ENCODE measurements at places on chromosomes 16 and 17. TPM values are rescaled to one million over a fixed set of nuclear protein-coding genes. Genes with fewer than 3 reads are reported as not detected.

DNA sequence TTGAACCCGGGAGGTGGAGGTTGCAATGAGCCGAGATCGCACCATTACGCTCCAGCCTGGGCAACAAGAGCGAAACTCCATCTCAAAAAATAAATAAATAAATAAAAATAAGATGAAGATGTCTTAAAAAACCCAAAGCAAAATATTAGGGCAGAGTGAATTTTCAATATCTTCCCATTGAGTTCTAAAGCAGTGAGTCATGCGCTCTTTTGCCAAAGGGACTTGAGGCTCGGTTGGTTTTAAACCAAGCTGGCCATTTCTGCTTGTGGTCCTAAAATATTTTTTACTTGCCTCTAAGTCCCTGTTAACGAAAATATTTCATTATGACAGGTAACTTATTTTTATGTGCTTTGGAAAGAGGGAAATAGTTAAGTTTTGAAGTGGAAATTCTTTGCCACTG is 4.7 kb downstream of the PAFAH1B1 start:
- H3K36me3 ChIP-seq = no peaks in the 10 kb centered on the region
- peaks cover 80% of the 10 kb centered on the region for H3K4me1 ChIP-seq
- peak overlapping the region; percentile 12 for H3K27ac ChIP-seq
- DNase-seq = no peak
- H3K4me3 ChIP-seq = no peak overlapping the region

DNA sequence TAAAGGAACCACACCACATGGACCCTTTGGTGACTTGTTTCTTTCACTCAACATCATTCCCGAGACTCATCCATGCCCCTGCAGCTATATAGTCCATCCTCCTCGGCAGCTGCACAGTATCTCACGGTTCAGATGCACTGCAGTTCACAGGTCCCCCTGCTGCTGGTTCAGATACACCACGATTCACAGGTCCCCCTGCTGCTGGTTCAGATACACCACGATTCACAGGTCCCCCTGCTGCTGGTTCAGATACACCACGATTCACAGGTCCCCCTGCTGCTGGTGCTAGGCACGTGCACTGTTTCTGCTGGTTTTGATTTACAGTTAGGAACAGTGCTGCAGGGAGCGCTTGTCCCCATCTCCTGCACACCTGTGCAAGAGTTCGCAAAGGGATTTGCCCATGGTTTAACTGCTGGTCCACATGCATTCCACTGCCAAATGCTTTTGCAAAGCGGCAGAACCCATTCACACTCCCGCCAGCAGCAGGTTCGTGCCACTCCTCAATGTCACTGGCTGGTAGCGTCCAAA is 3.8 kb downstream of the HSDL1 start:
- H3K4me1 ChIP-seq = peaks cover 25% of the 10 kb centered on the region
- no peak overlapping the region for H3K4me3 ChIP-seq
- H3K27ac ChIP-seq = no peak overlapping the region
- no peak for DNase-seq
- H3K27me3 ChIP-seq = no peaks in the 10 kb centered on the region

GRCh38 chr16:24255456-24256371 is at the start of gene CACNG3:
Gene CACNG3 (plus strand): TSS chr16:24256335. CDS start chr16:24256755, 420 bp downstream.
- H3K4me3 ChIP-seq = no peak within 1 kb of the TSS
- DNase-seq = no peak
- H3K36me3 ChIP-seq = no peaks in the 10 kb centered on the region
- no peak within 1 kb of the TSS for H3K27ac ChIP-seq
- H3K27me3 ChIP-seq = peaks cover 5% of the 10 kb centered on the region
- no peaks in the 10 kb centered on the region for H3K4me1 ChIP-seq

- peaks cover 18% of the 10 kb centered on the region for H3K4me1 ChIP-seq
- DNase-seq = no peak
- no peaks in the 10 kb centered on the region for H3K36me3 ChIP-seq
- no peak overlapping the region for H3K27ac ChIP-seq
Observed at GRCh38 chr17:1153795-1154546, 25.8 kb downstream of the ABR start.

DNA sequence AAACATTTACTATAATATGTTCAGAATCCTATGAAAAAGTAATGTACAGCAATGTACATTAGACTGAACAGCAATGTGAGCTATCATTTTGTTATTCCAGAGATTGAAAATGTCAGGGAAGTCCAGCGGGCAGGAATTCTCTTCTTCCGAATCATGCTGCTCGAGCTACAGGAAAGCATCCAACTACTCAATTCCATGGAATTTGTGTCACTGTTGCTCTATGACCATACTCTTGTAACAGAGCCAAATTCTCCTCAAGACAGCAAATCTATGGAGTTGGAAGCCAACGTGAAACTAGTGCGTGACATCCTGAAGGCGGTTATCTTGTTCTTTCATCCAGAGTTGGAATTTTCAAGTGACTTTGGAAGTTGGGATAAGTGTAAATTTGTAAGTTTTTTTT is 24.8 kb upstream of the NSRP1 start:
- H3K4me3 ChIP-seq = no peak overlapping the region
- H3K36me3 ChIP-seq = no peaks in the 10 kb centered on the region
- no peaks in the 10 kb centered on the region for H3K27me3 ChIP-seq

DNA sequence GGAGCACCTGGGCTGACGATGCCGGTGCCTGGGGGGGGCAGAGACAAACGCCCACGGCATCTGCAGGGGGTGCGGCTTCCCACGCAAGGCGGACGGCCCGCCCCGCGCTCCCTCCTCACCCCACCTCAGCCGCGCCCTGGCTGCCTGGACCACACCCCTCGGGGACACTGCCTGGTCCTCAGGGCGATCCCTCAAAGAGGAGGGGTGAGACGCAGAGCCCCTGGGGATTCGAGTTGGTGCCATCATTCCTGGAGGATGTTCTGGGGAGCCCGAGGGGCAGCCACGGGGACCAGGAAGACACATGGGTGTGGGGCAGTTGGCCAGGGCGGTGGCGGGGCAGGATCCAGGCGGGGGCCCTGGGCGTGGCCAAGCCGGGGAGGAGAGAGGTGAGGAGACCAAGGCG is 3.9 kb downstream of the IGFALS start:
- H3K27me3 ChIP-seq = no peaks in the 10 kb centered on the region
- no peaks in the 10 kb centered on the region for H3K36me3 ChIP-seq
- no peak for DNase-seq
- no peak overlapping the region for H3K4me3 ChIP-seq
- peaks cover 24% of the 10 kb centered on the region for H3K4me1 ChIP-seq

DNA sequence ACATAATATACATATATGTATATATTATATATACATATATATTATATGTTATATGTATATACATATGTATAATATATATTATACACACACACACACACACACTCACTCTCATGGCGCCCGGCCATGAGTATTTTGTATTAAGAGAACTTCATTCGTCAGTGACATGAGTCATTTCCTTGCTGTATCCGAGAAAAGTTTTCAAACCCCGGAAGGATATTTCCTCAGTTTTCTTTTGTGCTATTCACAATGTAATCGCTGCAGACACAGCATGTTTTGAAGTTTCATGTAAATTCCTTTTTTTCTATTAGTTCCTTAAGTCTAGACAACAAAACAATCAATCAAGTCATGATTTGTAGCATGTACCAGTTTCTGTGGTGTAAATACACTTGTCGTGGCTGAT is 33.3 kb downstream of the OR1D5 start:
- DNase-seq = no peak
- no peaks in the 10 kb centered on the region for H3K4me1 ChIP-seq
- no peaks in the 10 kb centered on the region for H3K36me3 ChIP-seq
- no peak overlapping the region for H3K4me3 ChIP-seq
- H3K27me3 ChIP-seq = no peaks in the 10 kb centered on the region
- no peak overlapping the region for H3K27ac ChIP-seq

DNA sequence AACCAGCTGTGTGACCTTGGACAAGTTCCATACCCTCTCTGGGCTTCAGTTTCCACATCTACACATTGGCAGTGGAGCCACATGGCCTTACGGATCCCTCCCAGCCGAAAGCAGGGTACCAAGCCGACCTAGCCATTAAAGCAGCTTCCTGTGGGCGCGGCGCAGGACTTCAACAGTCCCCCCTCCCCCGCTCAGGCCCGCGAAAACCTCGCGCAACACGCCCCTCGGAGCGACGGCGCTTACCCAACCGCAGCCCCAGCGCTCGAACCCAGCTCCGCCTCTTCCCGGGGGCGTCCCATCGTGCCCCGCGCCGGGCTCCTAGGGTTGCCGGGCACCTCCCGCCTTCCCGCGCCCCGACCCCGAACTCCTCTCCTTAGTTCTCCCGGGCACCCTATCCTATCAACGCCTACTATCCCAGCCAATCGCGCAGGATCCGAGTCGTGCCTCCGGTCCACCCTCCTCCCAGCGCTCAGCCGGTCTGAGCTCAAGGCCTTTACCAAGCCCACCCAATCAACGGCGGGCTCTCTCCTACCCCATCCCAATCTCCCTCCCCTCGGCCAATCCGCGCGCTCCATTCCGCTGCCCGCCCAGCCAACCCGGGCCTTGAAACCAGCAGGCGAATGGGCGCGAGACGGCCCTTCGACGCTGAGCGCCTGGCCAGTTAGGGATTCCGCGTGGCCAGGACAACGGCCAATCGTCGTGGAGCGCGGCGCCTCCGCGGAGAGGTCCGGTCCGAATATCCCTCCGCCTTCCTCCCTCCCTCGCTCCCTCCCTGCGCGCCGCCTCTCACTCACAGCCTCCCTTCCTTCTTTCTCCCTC is at the start of gene KPNB1:
Gene KPNB1 (plus strand): TSS at position 767 of the 819 bp plus-strand sequence. CDS start 326 bp downstream, outside the sequence.
- H3K27ac ChIP-seq = peak within 1 kb of the TSS; percentile 94
- no peaks in the 10 kb centered on the region for H3K36me3 ChIP-seq
- no peaks in the 10 kb centered on the region for H3K27me3 ChIP-seq
- DNase-seq = peak; percentile 100

GRCh38 chr17:73879987-73880386 is 235.7 kb upstream of the SDK2 start:
- no peak overlapping the region for H3K27ac ChIP-seq
- H3K36me3 ChIP-seq = no peaks in the 10 kb centered on the region
- no peaks in the 10 kb centered on the region for H3K27me3 ChIP-seq
- H3K4me1 ChIP-seq = no peaks in the 10 kb centered on the region
- no peak overlapping the region for H3K4me3 ChIP-seq

GRCh38 chr17:38536661-38537060 is 69.1 kb downstream of the SRCIN1 start:
- H3K27me3 ChIP-seq = no peaks in the 10 kb centered on the region
- no peak overlapping the region for H3K4me3 ChIP-seq
- no peaks in the 10 kb centered on the region for H3K4me1 ChIP-seq
- H3K27ac ChIP-seq = no peak overlapping the region

DNA sequence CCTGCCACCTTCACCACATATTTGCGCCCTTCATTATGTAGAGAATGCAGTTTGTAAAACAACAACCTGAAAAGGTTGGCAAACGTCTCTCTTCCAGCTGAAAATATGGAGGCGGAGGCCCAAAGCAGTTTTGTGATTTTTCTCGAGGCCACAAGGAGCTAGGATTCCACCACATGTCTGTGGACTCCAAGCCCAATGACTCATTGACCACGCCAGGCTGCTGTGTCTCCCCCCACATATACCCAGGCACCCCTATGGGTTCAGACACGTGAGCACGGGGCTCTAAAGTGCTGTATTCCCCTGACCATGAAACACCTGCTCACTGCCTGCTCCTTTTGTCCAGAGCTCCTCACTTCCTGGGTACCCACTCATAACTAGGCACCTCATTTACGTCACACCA is 121.4 kb upstream of the CDH5 start:
- no peak overlapping the region for H3K4me3 ChIP-seq
- H3K27ac ChIP-seq = no peak overlapping the region
- DNase-seq = no peak
- peaks cover under 1% of the 10 kb centered on the region for H3K4me1 ChIP-seq
- no peaks in the 10 kb centered on the region for H3K36me3 ChIP-seq

GRCh38 chr17:78648293-78648692 is 71.1 kb upstream of the DNAH17 start:
- no peak for DNase-seq
- H3K4me1 ChIP-seq = no peaks in the 10 kb centered on the region
- H3K4me3 ChIP-seq = no peak overlapping the region

DNA sequence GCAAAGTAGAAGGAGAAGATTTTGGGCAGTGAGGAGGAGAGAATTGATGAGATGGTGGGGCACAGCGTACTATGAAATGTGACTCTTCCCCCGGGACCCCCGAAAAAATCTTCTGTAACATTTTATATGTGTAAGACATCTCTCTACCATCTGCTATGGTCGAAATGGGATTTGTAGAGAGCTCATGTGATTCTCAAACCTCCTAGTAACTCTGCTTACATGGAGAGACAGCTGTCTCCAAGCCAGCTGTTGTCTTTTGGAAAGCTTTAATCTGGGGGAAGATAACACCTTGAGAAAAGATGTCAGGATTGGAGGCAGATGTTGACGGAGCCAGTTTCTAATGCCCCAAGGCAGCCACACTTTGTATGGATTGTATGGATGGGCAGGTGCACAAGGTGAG is 94.1 kb downstream of the PRKCB start:
- no peak overlapping the region for H3K27ac ChIP-seq
- no peaks in the 10 kb centered on the region for H3K27me3 ChIP-seq
- H3K4me1 ChIP-seq = no peaks in the 10 kb centered on the region
- H3K4me3 ChIP-seq = no peak overlapping the region
- H3K36me3 ChIP-seq = no peaks in the 10 kb centered on the region

- H3K4me1 ChIP-seq = peaks cover 34% of the 10 kb centered on the region
Observed at GRCh38 chr16:56679818-56680217, 2.5 kb upstream of the MT1X start.

DNA sequence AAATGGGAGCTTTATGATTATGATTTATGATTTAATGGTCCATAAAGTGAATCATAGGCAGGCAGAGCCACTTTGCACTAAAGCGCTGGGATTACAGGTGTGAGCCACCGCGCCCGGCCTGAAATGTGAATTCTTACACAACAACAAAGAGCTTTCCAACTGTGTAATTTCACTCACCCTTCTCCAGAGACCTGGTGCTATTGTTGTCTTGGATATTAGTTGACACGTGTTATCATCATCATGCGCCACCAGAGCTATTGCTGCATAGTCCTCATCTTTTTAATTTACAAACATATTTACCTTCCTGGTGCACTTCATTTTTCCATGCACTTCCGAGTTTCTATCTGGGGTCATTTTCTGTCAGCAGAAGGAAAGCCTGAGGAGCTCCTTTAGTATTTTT is 4.8 kb upstream of the UTS2R start:
- H3K4me1 ChIP-seq = peaks cover 10% of the 10 kb centered on the region
- H3K27ac ChIP-seq = no peak overlapping the region
- no peak for DNase-seq
- H3K4me3 ChIP-seq = no peak overlapping the region

GRCh38 chr17:18933102-18934058 is 18.6 kb upstream of the SLC5A10 start:
- no peaks in the 10 kb centered on the region for H3K27me3 ChIP-seq
- DNase-seq = no peak
- H3K27ac ChIP-seq = no peak overlapping the region
- H3K36me3 ChIP-seq = peaks cover 29% of the 10 kb centered on the region

GRCh38 chr16:65510850-65511249 is 389.0 kb upstream of the CDH11 start:
- H3K27me3 ChIP-seq = no peaks in the 10 kb centered on the region
- H3K4me1 ChIP-seq = no peaks in the 10 kb centered on the region
- H3K27ac ChIP-seq = no peak overlapping the region
- H3K4me3 ChIP-seq = no peak overlapping the region
- no peak for DNase-seq

GRCh38 chr16:68839831-68840230 is 3.5 kb upstream of the TANGO6 start:
- no peak overlapping the region for H3K4me3 ChIP-seq
- H3K27me3 ChIP-seq = no peaks in the 10 kb centered on the region
- DNase-seq = no peak
- H3K4me1 ChIP-seq = peaks cover 7% of the 10 kb centered on the region

KRTAP4-6 gene
- not detected for total RNA-seq

KRTAP9-8 gene
- total RNA-seq = not detected

WNT3 gene
- 1.5 TPM for total RNA-seq

CPHXL2 gene
- total RNA-seq = not detected

TMIGD1 gene
- not detected for total RNA-seq

KRTAP4-1 gene
- not detected for total RNA-seq

OTOP2 gene
- total RNA-seq = not detected
